ENCODE measurements at places on chromosomes 16 and 17. TPM values are rescaled to one million over a fixed set of nuclear protein-coding genes. Genes with fewer than 3 reads are reported as not detected.

Gene NDUFAF8
- total RNA-seq: 49.0 TPM

Gene KRT34
- total RNA-seq: not detected

Gene DNAH9
- total RNA-seq: not detected

Gene RRAD
- 0.95 TPM for total RNA-seq

Data from T-helper 1 cell treated with Interleukin-12 subunit alpha and Interleukin-12 subunit beta and Interleukin-4 antibody, amounts not matched to agents 30 ng/mL and 1 ng/mL, for 36 hours (primary cell).